Thoracic aorta (tissue), 2 donors: ENCODE measurements at places on chromosomes 2 and 18.

- DNase-seq, result no peak
Measured at GRCh38 chr2:166924967-166925366, 36.7 kb downstream of the XIRP2 start.

- no peak for DNase-seq
Measured at GRCh38 chr2:70643715-70644114, 90.1 kb upstream of the TGFA start.

DNA sequence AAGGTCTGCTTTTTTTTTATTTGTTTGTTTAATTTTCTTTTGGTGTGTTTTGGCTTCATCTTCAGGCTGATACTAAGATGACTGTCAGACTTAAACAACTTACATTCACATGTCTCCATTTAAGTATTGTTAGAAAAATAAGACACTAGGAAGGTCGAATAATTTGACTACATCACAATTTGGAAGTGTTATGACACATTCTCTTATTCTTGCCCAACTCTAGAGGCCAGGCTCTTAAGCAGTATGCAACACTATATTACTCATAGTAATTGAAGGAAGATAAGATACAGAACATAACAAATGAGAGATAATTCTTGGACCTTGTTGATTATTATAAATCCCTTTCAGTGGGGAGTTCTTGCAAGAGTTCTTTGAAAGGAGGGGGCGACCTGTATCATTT is 295.3 kb upstream of the COL3A1 start:
- DNase-seq, result no peak

- no peak for DNase-seq
Measured at GRCh38 chr2:115083225-115083624, 640.8 kb downstream of the DPP10 start.

- no peak for DNase-seq
Measured at GRCh38 chr18:2312440-2312839, 258.9 kb downstream of the METTL4 start.

- DNase-seq, result no peak
Measured at GRCh38 chr2:226772389-226773179, 27.0 kb downstream of the IRS1 start.

DNA sequence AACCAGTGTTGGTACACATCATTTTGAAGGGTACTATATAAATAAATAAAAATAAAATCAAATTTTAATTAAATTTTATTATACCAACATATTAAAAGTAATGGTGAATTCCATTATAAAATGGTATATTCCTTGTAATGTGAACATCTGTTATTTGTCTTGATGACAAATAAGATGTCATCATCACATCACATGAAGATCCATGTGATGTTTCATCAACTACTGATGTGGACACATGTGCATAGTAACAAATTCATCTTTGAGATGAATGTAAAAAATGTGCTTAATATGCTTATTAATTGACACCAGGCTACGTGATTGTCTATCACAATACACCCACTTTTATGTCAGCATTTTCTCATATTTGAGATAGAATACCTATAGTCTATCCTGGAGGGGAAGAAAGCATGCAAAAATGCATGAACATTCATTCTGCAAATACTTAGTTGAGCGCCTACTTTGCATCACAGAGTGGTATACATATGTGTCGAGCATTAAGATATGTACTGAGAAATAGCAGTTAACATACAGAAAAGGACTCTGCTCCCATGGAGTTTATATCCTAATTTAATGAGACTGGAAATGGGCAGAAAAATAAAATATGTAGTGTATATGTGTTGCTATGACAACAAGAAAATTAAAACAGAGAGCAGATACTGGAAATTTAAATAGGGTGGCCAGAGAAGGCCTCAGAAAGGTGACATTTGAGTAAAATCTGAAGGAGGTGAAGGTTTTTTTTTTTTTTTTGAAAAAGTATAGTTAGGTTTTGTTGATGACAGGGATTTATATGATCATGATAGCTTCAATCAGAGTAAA is 281.1 kb downstream of the ARHGAP15 start:
- DNase-seq, result no peak

DNA sequence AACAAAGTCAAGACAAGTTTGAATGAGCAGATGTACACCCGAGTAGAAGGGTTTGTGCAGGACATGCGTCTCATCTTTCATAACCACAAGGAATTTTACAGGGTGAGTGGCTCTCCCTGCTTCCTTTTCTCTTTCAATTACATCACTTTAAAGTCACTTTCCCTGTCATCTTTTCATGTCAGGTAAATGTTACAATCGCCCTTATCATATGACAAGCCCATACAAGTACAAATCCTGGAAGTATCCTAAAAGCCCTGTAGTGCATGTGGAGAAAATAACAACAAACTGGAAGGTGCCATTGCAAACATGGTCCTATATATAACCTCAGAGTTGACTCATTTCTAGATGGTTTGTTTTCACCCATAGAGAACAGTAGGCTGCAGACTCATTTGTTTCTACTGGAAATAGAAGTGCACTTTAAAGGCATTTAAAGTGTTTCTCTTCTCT is 126.0 kb downstream of the SP100 start:
- no peak for DNase-seq
